ENCODE measurements at places on chromosomes 5 and 9.

- DNase-seq, result no peak
Observed at GRCh38 chr5:176769911-176770310, 40.4 kb upstream of the UNC5A start.

DNA sequence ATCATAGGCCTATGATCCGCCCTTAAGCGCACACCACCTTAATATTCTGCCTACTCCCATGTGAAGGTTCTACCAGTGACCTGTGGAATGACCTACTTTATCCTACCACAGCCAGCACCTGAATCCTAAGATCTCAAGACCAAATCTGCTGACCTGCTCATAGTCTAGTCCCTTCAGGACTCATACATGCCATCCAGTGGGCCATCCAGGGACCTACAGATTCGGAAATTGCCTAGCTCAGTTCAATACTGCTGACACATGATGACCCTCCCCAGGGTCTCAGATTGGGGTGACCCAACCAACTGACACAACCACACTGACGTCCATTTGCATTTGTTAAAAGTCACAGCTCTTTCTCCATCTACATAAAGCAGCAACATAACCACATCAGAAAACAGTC, 443.8 kb upstream of the ST8SIA4 start:
- DNase-seq, result no peak

DNA sequence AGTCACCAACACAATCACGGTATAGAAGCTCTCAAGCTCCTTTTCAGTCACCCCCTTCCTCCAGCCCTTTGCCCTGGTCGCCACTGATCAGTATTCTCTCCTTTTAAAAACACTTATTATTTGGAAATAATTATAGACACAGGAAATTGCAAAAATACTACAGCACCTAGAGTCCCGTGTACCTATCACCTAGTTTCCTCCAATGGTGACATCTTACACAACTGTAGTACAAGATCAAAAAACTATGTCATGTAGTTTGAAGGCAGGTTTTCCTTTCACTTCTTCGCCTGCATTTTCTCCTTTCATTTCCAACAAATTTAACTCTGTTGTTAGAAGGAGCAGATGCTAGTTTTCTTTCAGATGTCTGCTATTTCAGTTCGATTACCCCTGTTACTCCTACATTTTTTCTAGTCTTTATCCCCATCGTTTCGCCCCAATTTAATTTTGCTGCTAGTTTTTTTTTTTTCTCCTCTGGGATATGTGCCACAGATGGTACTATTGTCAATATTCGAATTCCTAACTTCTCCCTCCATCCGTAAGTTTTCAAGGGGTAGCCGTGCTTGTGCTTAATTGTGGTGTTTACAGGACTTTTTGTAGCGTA, 612 bp upstream of the ATG10 start:
- peak; percentile 4 for DNase-seq

- no peak for DNase-seq
Observed at GRCh38 chr5:54643685-54644106, 126.1 kb downstream of the SNX18 start.

- no peak for DNase-seq
Observed at GRCh38 chr5:168317096-168317520, 25.7 kb downstream of the WWC1 start.

DNA sequence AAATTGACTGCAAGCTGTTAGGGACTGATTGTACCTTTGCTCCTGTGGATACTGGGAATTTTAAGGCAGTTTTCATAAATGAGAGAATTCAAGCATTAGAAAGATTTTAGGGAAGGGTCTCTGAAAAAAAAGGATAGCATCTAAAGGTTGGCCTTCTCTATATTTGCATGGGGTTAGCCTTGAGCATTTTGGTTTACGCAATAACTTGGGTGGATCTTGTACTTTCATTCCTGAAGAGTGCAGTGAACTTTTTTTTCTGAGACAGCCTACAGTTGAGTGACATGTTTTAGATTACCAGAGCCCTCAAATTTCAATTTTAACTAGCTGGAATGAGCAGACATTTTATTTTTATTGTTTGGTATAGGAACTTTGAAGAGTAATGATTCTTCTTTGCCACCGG, 91.6 kb upstream of the NR3C1 start:
- no peak for DNase-seq

GRCh38 chr5:26757941-26758340, 280.4 kb downstream of the CDH9 start:
- DNase-seq, result no peak

DNA sequence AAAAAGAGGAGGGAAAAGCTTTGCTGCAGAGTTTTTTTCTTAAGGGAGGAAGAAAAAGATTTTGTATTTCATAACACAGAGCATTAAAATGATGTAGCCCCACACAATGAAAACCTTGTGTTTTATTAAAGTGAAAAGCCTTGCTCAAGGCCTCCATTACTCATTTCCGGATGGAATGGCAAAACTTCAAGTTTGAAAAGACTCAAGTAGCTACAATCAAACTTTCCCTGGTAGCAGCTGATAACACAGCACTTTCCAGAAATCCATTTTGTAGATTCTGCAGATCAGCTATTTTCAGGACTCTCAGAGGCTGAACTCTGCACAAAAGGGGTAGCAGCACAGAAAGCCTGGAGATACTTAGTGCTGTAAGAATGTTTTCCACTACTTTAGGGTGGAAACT, 374.8 kb downstream of the NFIB start:
- no peak for DNase-seq

GRCh38 chr5:16983022-16983639, 47.0 kb upstream of the MYO10 start:
- DNase-seq, result no peak

GRCh38 chr5:96157841-96158291, 196.2 kb upstream of the ELL2 start:
- no peak for DNase-seq

Measured in activated naive CD4-positive, alpha-beta T cell treated with Interleukin-2 at 50 U/mL for 16 hours (primary cell).